EH (cell line): ENCODE measurements at places on chromosomes 6 and 20.

DNA sequence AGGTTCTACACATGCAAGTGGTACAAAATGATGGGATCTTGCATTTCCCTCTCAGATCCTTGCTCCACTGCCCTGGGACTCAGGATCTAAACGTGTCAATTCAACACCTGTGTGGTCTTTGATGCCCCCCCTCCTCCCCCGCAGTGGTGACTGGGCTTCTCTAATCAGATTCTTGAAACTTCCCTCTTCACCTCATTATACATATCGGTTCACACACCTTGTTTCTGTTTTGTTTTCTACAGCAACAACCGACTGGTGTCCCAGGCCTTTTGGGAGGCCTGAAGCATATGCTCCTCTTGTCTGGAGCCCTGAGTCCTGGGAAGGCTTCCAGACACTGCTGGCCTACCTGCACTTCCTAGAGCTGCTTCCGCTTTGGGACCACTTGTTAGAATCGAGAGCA is 20.0 kb downstream of the SAMD3 start:
- DNase-seq = no peak

- DNase-seq = no peak
These were observed 67.8 kb downstream of the GFOD1 start for GRCh38 chr6:13419422-13420195.

DNA sequence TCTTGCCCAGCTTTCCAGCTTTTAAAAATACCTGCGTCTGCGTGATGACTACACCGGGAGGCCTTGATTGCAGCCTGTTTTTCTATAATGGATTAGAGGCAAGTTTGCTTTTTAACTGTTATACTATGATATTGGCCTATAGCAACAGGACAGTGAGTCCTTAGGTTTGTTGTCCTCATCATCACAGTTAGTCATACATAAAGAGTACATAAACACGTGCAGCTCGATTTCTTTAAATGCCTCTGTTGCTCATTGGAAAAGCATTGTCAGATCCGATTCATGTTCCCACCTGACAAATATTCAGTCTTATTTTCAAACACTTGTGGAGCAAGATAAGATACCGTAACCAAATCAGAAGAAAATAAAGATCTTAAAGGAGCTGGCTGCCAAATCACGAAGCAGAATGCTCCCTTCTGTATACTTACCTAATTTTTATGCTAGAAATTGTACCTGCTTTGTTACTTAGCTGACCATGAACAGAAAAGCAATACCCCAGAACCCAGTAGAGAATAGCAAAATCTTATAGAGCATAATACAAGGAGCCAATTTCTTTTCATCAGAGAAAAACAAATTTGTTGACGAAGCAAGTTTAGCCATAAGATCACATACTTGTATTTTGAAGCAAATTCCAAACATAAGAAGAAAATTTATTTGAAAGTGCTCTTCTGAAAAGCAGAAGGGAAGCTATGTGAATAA is 100.4 kb downstream of the TMEM200A start:
- DNase-seq = no peak

- DNase-seq = peak; percentile 78
These were observed 368.9 kb downstream of the LAMA2 start for GRCh38 chr6:129251669-129252376.

GRCh38 chr6:51711876-51712275 is 375.5 kb downstream of the PKHD1 start:
- no peak for DNase-seq

- DNase-seq = peak; percentile 57
These were observed 10.7 kb upstream of the EDN1 start for GRCh38 chr6:12279322-12280091.

DNA sequence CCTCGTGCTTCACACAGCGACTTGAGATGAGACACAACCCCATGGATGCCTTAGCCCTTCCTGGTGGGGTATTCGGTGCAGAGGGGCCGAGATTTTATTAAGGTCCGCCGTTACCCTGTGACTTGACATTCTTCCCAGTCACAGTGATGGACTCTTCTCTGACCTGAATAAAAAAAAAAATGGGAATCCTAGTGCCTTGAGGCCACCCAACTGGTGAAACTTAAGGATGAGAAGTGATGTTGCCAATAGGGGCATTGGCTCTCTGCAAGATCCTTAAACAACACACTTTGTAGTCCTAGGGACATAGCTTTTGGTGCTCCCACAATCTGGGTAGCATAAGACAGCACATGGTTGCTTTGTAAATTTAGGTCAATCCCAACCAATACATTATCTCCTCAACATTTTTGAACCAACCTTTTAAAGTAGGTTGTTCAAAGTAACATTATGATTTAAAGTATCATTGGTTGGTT is 814 bp upstream of the ADNP start:
- no peak for DNase-seq

GRCh38 chr6:118652051-118652615 is 742 bp upstream of the CEP85L start:
- DNase-seq = no peak

GRCh38 chr20:49710971-49711666 is 2.6 kb downstream of the B4GALT5 start:
- DNase-seq = no peak

DNA sequence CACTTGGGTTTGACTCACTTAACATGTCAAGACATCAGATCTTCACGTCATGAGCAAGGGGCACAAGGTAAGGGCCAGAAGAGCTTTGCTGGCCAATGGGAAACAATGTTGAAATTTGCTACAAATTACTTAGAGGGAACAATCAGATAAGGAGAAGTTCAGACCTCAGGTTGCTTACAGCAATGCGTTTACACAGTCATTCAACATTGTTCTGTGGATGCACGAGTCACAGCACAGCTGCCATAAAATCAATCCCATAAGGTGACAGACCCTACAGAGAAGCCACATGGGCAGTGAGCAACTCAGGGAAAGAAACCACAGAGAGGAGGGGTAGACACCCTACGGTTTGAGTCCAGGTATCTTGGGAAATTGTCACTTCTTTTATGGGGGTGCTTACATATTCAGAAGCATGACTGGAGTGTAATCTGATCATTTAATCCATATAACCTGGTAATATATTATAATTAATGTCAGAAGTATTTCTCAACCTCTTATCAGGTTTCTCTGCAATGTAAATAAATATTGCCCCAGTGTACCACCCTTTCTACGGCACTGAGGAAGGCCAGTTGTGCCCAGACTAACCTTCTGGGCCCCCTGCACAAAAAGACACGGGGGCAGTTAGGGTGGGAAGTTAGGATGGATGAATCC is 2.3 kb upstream of the SLC22A2 start:
- DNase-seq = no peak

DNA sequence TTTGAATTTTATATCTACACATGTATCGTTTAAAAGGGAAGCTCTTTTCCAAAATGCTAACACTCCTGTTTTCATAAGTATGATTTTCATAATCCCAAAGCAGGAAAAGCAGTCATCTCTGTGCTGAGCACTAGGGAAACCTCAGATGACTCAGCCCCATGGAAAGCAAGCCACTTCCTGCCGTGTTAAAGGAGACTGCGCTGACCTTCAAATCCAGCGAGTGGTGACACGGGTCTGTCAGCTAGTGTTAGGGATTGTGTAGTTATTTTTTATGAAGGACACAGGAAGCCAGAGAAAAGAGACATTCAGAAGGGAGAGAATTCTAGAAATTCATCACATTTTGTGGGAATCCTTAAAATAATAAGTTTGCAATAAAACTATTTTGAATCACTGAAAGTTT is 57.0 kb upstream of the CD93 start:
- DNase-seq = peak; percentile 94

DNA sequence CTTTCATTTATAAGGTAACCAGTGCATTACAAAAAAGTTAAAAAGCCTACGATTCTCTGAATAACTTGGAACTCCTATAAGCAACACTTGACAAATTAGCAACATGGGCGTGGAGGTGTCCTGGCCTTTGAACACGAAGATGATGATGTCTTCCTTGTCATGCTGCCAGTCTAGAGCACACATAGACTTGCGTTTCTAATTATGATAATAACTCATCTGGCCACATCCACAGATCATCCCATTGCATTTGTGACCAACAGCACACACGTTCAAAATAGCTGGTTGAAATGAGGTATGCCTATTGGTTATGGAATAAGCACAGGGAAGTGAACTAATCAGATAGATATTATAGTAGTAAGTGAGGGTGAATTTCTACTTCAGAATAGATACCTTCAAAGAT is 608.9 kb downstream of the PRKN start:
- DNase-seq = no peak

DNA sequence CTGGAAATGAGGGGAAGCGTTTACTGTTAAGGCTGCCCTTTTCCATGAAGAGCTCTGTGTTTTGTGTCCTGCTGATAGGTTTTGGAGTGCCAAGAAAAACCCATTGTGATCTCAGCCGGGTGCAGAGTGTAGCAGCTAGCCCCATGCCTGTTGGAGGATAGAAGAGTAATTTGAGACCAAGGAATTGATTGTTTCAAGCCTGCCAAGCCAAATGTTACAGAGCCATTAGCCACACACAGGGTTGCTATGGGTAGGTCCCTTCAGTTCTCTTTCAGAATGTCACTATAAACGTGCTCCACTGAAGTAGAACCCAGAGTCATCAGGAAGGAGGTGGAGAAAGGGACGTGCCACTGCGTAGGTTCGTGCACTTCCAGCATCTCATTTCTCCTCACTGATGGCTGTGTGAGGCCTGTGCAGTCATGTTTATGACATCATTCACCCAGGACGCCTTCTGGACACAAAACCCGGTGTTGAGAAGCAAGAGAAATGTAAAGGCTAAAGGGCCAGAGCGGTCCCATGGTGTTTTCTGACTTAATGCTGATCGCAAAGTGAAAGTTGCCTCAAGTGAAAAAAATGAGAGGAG is 6.6 kb downstream of the GMPR start:
- DNase-seq = no peak

GRCh38 chr20:46666818-46667515 is 15.7 kb upstream of the SLC13A3 start:
- DNase-seq = no peak

GRCh38 chr6:36289281-36289878 is 19.5 kb downstream of the PNPLA1 start:
- no peak for DNase-seq

DNA sequence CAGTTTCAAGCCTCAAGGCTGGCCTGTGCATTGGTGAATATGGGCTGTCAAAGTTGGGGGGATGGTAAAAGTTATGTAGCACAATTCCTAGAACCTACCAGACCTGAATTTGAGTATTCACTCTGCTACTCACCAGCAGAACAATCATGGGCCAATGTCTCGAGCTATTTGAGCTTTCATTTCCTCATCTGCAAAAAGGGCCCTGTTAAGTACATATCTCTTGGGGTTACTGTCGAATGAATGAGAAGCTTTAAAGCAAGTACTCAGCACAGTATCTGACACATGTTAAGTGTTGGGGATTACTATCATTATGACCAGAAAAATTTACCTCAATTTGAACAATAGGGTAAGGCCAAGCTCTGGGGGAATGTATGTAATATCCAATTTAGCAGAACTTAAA is 13.5 kb upstream of the ENPP4 start:
- DNase-seq = no peak
